Endothelial cell of umbilical vein (primary cell): ENCODE measurements at places on chromosomes 6 and 20. TPM values are rescaled to one million over a fixed set of nuclear protein-coding genes. Genes with fewer than 3 reads are reported as not detected.

Gene ADAM33
- total RNA-seq = 0.18 TPM in 1 of 2 replicates, not detected in the other

Gene HTR1E
- total RNA-seq = not detected in 2 replicates

Gene LHFPL5
- total RNA-seq = not detected in 2 replicates

Gene PPP1R16B
- total RNA-seq = 52.7 and 68.1 TPM in 2 replicates

Gene ZBTB22
- 12.6 and 13.9 TPM in 2 replicates for total RNA-seq

Gene MUCL3
- total RNA-seq = not detected in 2 replicates

Gene C6orf15
- not detected in 2 replicates for total RNA-seq

Gene OPRM1
- total RNA-seq = not detected in 2 replicates

Gene TCP1
- total RNA-seq = 288 and 302 TPM in 2 replicates

Gene WFDC12
- total RNA-seq = not detected in 2 replicates

Gene UBE2C
- 108 and 129 TPM in 2 replicates for total RNA-seq

Gene VEGFA
- total RNA-seq = 16.6 and 18.1 TPM in 2 replicates

Gene C6orf136
- total RNA-seq = 18.5 and 21.0 TPM in 2 replicates

Gene CST1
- 2.2 TPM in 1 of 2 replicates, not detected in the other for total RNA-seq

Gene FAM83B
- not detected in 2 replicates for total RNA-seq

Gene EYA2
- total RNA-seq = not detected in 2 replicates

Gene CST7
- not detected in 2 replicates for total RNA-seq
